Sciatic nerve (tissue), 2 donors: ENCODE measurements at places on chromosomes 3 and 15.

GRCh38 chr15:74122403-74123130 is 7.8 kb upstream of the ISLR2 start:
- DNase-seq = no peak

GRCh38 chr15:87871258-87871681 is 385.3 kb downstream of the NTRK3 start:
- no peak for DNase-seq

DNA sequence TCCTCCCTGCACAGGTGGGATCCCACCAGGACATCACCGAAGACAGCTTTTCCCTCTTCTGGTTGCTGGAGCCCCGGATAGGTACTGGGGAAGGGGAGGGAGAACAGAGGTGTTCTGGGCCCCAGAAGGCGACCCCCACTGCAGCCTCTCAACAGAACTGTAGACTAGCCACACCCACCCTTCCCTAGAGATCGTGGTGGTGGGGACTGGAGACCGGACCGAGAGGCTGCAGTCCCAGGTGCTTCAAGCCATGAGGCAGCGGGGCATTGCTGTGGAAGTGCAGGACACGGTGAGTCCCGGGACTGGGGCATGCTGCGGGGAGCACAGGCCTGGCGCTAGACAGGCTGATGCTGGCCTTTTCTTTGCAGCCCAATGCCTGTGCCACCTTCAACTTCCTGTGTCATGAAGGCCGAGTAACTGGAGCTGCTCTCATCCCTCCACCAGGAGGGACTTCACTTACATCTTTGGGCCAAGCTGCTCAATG is 809 bp downstream of the NDUFAF3 start:
- DNase-seq = no peak

- no peak for DNase-seq
These were observed 227.8 kb downstream of the OCA2 start for GRCh38 chr15:27871078-27871901.

DNA sequence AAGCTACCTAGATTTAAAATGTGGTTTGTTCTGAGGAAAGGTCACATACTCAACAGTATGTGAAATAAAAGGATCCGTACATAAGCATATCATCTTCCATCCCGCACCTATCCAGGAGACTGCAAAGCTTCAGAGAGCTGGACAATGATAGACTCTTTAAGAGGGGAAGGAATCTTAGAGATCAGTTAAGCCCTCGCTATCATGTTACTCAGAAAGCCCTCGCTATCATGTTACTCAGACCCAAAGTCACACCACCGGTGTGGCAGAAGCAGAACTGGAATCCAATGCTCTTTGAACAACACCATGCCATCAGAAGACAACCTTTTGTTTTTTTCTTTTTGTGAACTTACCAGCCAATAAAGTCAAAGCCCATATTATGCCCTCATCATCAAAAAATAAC is 5.8 kb downstream of the ANO10 start:
- DNase-seq = no peak

DNA sequence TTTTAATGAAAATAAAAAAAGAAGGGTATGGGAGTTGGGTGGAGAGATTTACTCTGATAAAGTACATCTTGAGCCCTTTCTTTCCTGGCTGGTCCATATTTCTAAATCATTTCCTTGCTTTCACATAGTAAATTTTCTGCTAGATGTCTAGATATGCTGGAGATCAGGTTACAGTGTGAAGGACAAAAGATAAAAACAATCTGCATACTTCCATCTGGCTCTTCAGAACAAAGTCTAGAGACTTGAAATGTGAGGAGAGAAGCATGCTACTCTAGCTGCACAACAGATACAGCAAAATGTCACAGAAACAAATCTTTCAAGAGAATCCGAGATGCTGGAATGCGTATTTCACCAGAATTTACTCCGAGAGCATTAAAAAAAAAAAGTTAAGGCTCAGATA is 42.2 kb downstream of the FOXP1 start:
- DNase-seq = no peak

GRCh38 chr15:72198356-72199204 is 993 bp upstream of the GRAMD2A start:
- DNase-seq = no peak

- DNase-seq = no peak
These were observed 72.7 kb downstream of the IL1RAP start for GRCh38 chr3:190586631-190587011.

GRCh38 chr3:69012100-69012799 is 1.2 kb downstream of the EOGT start:
- peak; percentile 66 for DNase-seq

DNA sequence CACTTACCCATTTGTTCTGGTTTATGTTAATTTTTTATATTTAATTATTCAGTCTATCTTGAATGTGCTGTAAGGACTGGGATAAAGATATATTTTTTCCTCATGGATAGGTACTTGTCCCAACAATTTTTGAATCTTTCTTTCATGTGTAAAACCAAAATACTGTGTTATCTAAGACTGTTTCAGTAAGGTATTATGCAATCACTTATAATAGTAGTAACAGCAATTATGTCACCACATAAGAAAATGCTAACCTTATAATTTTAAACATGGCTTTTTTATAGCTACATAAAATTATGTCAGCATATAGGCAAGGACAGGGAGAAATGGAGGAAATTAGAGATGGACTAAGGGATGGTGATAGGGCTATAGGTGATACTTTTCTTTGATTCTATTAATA is 2.9 kb upstream of the CTDSPL start:
- no peak for DNase-seq

- no peak for DNase-seq
These were observed 24.5 kb upstream of the RNF111 start for GRCh38 chr15:58962662-58963565.

- DNase-seq = no peak
These were observed 5.5 kb downstream of the CSRNP1 start for GRCh38 chr3:39147711-39148434.

DNA sequence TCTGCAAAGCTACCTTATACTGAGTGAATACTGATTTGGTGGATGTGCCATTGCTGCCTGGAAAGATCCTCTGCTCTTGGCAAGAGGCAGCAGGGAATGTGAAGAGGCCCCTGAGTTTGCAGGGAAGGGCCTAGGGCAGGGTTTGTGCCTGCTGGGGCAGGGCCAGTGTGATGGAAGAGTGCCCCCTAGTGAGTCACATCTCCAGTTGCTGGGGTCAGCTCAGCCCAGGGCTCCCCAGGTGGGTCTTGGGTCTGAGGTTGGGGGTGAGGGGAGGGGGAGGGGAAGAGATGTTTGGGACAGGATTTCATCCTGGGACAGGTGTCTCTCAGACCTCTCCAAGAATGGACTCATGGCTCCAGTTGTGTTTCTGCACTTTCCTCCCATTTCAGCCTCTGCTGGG is 4.1 kb upstream of the AMOTL2 start:
- no peak for DNase-seq

DNA sequence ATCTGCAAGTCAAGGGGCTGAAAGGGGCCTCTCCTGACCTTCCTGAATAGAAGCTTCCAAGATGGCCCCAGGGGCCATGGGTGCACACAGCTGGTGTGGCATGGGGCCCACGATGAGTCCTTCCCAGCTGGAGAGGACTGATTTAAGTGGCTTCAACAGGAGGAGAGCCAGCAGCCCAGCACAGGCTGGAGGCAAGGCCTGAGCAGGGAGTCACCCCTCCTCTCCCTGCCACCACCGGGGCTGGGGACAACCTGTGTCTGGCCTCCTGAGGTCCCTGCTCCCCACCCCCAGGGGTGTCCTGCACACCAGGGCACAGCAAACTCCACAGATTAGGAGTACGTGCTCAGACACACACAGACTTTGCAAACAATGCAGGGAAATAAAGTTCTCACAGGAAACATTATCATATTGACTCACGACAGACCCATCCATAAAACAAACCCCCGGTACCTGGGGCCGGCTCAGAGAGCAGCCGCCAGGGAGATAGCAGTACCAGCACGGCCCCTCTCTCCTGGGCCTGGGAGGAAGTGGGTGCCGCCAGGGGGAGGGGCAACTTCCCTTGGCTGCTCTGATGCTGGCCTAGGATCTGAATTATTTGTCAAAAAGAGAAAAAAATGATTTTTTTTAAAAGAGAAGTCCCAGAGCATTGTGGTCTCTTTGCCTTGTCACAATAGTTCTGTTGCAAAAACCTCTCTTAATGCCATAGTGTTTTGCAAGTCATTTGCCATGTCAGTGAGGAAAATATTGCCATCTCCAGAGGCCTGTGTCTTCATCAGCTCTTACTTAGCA is 21.9 kb upstream of the TSEN2 start:
- DNase-seq = no peak

- no peak for DNase-seq
These were observed 3.6 kb upstream of the GNB4 start for GRCh38 chr3:179454887-179455286.

- no peak for DNase-seq
These were observed 216.4 kb downstream of the DPH6 start for GRCh38 chr15:35329521-35329961.

GRCh38 chr3:132509096-132509495 is 88.0 kb upstream of the ACKR4 start:
- no peak for DNase-seq

- DNase-seq = no peak
These were observed 25.6 kb upstream of the CFAP161 start for GRCh38 chr15:81108427-81108826.

GRCh38 chr3:125073390-125073905 is 17.7 kb upstream of the HEG1 start:
- no peak for DNase-seq

- DNase-seq = no peak
These were observed 125.5 kb downstream of the NSMCE3 start for GRCh38 chr15:29143909-29144635.

DNA sequence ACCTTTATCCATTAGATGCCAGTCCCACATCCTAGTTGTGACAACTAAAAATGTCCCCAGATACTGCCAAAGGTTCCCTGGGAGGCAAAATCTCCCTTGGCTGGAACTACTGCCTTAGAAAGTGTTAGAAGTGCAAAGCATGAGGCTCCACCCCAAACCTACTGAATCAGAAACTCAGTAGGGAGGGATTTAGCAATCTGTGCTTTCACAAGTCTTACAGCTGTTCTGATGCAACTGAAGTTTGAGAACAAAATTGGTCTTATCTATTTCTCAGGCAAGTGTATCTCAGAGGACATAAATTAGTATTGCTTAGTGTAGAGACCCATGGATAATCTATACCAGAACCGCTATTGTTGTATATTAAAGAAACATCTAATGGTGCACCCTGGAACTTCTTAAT is 70.2 kb downstream of the CLDN1 start:
- no peak for DNase-seq

DNA sequence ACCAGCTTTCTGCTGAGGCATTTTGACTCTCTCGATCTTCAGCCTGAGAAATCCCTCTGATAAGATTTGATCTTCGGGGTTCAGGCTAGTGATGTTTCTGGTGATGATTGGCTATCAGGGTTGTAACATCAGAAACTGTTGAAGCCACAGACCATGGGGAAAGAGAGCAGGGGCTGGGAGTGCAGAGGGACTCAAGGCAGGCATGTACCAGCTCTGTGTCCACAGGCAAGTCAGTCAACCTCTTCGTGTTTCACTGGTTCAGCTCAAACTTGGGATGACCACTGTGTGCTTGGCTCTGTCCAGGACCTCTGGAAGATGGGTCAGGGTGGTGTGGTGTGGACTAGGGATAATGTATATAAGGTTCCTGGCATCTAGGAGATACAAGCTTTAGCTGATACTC is 116.5 kb downstream of the EEFSEC start:
- DNase-seq = no peak

DNA sequence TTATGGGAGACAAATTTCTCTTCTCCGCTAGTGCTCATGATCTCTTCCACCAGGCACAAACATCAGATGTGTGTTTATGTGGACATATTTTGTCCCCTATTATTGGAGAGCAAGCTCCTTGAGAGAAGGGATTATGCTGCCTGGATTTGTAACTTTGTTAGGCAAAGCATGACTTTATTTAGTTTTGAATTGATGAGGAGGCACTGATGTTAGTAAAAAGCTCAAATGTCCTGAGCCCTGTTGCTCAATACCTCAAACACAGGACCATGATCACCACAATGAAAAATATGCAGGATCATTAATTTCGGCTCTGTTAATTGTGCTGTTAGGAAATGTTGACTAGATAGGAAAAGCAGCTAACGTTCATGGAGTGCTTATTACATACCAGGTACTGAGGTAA is 29.1 kb downstream of the SCG5 start:
- DNase-seq = no peak

GRCh38 chr3:47705391-47705790 is 76.3 kb downstream of the SMARCC1 start:
- DNase-seq = no peak

GRCh38 chr3:40999682-41000081 is 199.6 kb upstream of the CTNNB1 start:
- DNase-seq = no peak

DNA sequence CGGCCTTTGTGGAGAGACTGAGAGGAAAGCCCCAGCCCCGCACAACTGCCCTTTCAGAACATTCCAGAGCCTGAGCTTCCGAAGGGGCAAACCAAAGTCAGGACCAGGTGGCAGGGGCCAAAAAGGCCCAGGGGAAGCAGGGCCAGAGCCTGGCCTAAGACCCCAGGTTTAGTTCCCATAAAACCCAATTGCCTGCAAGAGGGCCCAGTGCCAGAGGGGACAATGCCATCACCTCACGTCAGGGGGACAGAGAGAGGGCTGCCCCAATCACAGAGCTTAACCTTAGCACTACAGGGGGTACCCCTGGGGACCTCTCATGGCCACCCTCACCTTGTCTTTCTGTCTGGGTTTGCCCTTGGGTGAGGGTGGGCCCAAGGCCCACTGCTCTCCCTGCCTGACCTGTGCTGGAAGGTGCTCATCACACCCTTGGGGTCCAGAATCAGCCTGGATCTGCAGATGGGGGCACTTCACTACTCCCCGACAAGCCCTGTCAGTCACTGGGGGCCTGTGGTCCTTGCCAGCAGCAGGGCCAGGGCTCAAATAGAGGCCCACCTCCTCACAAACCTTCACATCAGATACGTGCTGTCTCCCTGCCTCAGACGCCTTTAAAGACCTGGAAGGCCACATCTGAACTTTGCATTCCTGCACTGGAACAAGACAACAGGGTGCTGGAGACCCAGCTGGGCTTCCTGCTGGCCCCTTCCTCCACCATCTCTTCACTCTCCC is 3.8 kb downstream of the CALML4 start:
- DNase-seq = no peak

- DNase-seq = no peak
These were observed 62.8 kb upstream of the SPATA12 start for GRCh38 chr3:56997675-56998074.

GRCh38 chr3:46931631-46932331 is 44.8 kb downstream of the CCDC12 start:
- peak; percentile 73 for DNase-seq

DNA sequence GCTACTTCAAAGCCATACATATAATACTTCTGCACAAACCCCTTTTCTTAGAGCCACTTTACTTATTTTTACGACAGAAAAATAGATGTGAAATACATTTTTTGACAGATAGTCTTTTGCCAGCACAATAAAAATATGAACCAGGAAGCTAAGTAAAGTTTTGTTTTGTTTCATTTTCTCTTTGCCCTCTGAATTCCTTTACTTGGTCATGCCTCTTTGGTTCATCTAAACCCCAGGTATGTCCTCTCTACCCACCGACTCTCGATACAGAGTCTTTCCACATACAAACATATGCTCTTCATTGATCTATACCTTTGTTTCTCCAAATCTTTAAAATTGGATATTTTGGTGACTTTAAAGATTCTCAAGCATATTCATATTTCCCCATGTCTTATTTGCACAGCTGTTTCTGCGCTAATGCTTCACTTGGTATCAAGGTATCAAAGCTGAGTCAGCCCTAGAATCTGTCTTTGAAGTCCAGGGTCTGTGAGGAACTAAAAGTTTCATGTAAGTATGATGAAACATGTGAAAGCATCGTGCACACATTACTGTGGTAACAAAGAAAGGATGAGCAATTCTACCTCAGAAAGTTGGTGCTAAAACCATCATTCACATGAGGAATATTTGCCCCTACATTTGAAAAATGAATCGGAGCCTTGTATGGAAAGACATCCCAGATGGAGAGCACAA is 845.4 kb downstream of the NAALADL2 start:
- no peak for DNase-seq
